ENCODE measurements at places on chromosomes 6 and 20. TPM values are rescaled to one million over a fixed set of nuclear protein-coding genes. Genes with fewer than 3 reads are reported as not detected.
A peak's percentile ranks its signal among the peaks of the same experiment; 100 is the strongest.

DNA sequence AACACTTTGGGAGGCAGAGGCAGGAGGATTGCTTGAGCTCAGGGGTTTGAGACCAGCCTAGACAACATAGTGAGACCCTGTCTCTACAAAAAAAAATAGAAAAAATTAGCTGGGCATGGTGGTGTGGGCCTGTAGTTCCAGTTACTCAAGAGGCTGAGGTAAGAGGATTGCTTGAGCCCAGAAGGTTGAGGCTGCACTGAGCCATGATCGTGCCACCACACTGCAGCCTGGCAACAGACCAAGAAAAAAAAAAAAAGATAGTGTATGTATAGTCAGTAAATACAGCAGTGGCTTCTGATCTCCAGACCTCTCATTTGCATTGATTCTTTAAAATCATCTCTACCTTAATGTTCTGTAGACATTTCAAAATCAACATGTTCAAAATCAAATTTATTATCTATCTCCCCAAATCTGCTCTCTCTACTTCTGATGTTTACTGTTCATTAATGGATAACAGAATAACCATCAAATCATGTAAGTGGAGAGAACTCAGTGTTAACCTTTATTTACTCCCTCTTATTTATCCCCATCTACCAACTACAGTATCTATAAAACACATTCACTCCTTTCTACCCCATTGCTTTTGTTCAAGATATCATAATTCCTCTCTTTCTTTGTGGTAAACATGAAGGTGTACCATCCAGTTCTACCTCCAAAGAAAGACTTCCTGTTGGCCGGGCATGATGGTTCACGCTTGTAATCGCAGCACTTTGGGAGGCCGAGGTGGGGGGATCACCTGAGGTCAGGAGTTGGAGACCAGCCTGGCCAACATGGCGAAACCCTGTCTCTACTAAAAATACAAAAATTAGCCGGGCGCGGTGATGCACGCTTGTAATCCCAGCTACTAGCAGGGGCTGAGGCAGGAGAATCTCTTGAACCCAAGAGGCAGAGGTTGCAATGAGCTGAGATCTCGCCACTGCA is 7.7 kb downstream of the PROCR start:
- no peak for DNase-seq

DNA sequence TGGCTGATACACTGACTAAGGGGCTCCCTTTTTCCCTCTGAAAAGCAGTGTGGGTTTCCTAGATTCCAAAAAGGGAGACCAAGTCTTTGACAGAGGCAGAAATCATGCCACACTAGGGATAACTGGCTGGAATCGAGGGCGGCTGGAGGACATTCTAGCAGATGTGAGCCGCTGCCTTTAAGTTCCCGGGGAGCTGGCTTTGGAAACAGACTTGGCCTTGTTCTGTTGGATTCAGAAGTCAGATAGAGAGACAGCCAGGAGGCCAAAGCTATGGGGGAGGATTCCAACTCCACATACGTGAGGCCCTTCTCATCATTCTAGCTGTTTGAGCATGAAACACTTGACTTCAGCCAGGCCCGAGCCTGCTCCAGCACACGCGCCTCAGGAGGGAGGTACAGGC is 109.9 kb upstream of the FOXC1 start:
- DNase-seq = peak; percentile 52

- no peak for DNase-seq
These were observed 106.9 kb upstream of the NEDD9 start for GRCh38 chr6:11339380-11339779.

DNA sequence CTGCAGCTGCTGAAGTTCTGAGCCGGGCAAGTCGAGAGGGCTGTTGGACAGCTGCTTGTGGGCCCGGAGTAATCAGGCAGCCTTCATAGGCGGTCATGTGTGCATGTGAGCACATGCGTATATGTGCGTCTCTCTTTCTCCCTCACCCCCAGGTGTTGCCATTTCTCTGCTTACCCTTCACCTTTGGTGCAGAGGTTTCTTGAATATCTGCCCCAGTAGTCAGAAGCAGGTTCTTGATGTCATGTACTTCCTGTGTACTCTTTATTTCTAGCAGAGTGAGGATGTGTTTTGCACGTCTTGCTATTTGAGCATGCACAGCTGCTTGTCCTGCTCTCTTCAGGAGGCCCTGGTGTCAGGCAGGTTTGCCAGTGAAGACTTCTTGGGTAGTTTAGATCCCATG is 21.2 kb upstream of the MAPK13 start:
- DNase-seq = no peak

Gene FERMT1
- 1.0 TPM for total RNA-seq

Gene BMP6
- total RNA-seq = 2.6 TPM
